ENCODE measurements at places on chromosomes 16 and 17.

DNA sequence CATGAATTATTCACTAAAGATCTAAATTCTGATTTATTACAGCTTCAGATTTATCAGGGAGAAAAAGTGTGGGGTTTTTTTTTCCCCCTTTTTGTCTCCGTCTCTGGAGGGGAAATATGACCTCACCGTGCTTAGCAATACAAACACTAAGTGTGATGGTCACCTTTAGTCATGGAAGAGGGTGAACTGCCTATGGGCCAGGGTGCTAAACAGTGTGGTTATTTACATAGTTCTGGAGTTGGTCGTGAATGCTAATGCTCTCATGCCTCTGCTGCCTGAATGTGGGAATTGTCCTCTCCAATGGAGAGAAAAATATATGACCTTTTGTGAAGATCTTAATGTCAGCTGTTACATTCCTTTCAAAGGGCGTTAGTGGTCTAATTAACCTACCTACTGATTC is 44.8 kb upstream of the MSI2 start:
- DNase-seq: no peak

DNA sequence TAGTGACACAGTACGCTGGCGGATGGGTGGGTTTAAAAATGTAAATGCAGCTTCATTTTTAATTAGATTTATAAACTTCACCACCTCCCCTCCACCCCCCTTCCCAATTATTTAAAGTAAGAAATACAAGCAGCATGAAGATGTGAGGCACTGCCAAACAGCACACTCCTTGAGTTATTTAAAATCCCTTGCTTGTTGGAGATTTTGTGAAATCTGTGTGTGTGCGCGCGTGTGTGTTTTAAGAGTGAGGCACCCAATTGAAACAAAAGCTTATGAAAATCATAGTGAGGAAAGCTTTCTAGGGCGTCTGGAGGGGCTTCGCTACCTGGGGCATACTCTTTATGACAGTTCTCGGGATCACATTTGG is 219.6 kb upstream of the IRX3 start:
- no peak for DNase-seq

GRCh38 chr17:48492401-48493298 is 38.2 kb downstream of the HOXB1 start:
- no peak for DNase-seq

DNA sequence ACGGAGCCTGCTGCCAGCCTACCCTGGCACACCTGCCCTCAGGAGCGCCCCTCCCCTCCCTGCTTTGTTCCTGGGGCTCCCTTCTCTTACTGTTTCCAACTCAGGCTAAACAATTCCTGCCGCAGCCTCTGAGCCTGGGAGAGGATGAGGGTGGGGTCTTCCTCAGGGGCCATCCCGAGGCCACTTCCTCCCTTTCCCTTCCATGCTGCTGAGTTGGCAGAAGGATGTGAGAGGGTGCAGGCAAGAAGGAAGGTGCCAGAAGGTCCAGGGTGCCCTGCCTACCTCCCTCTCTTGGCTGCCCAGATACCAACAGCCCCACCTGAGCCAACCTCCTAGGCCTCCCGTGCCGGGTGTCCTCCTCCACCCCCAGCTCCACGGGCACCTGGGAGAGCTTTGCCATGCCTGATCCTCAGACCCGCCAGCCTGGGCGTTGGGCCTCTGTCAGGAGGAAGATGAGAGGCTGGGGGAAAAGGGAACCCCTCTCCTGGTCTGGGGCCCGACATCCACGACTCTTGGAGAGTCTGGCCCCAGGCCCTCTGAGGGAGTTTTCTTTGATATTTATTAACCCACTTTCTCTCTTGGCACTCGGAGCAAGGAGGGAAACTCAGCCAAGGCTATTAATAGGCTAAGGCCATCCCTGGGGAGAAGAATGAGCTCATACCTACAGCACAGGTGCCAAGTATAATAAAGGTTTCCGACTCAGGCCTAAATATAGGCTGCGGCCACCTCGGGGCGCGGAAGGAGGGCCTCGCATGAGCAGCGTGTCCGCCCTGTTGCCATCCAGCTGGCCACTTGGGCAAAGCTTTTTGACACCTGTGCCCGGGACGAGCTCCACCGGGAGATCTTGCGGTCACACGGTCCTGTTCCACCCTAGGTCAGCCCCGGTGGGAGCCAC is 232.0 kb downstream of the ENGASE start:
- DNase-seq: no peak

GRCh38 chr17:50539762-50540559 is 7.0 kb upstream of the SPATA20 start:
- no peak for DNase-seq

DNA sequence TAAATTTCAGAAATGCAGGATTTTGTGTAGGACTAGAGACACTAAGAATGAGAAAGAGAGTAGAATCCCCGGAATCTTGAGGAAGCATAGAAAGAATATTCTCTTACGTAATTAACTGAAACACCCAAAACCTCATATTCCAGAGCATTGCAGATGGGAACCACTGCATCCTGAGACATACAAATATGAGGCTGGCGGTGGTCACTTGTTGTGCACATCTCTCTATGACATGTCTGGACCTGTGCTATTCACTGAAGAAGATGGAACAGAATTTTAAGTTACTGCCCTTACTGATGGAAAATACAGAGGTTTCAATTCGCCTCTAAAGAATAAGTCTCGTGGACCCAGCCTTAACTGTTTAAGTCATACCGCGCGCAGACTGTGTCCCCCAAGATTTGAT is 806 bp downstream of the RAD51C start:
- DNase-seq: no peak

DNA sequence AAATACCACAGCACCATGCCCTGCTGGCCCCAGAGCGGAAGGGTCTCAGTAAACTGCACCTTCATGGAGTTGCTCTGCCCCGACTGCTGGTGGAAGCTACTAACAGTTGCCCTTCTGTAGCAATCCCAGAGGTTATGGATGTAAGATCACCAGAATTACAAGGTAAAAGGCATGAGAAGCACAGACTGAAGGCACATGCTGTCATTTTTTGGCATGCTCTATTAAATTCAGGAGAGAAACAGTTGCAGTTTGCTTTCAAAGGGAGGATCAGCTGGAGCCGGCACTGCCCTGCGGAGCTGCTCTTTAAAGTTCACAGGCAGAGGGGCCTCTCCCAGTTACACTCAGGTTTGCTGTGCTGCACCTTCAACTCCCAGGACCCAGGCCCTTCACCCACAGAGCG is 19.2 kb downstream of the NPRL3 start:
- DNase-seq: no peak

GRCh38 chr16:51419768-51420167 is 268.7 kb upstream of the SALL1 start:
- no peak for DNase-seq

DNA sequence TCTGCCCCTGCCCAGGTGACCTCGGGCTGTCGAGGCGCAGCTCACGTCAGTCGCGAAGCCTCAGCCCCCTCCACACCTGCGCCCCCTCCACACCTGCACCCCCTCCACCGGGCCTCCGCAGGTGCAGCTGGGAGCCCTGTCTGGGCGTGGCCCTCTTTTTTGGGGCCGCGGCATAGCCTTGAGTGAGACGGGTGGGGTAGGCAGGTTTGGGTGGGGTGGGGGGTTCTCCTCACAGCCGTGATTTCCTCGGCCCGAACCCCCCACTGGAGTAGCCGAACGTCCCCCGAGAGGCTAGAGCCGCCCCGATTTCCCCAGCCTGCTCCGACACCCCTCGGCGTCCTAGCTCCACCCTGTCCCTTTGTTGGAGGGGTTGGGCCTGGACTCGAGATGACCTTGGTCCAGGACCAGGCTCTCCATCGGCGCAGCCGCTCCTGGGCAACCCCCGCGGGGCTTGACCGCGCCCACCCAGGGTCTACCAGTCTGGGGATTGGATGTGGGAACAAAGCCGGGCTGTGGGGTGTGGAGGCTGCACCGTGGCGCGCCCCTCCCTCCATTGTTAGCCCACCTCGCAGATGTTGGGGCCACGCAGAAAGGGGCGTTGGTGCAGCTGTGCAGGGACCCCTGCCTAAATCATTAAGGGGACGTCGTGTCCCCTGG is 626 bp downstream of the TUBB3 start:
- no peak for DNase-seq

GRCh38 chr17:74493331-74493833 is 26.9 kb downstream of the CD300A start:
- DNase-seq: no peak

DNA sequence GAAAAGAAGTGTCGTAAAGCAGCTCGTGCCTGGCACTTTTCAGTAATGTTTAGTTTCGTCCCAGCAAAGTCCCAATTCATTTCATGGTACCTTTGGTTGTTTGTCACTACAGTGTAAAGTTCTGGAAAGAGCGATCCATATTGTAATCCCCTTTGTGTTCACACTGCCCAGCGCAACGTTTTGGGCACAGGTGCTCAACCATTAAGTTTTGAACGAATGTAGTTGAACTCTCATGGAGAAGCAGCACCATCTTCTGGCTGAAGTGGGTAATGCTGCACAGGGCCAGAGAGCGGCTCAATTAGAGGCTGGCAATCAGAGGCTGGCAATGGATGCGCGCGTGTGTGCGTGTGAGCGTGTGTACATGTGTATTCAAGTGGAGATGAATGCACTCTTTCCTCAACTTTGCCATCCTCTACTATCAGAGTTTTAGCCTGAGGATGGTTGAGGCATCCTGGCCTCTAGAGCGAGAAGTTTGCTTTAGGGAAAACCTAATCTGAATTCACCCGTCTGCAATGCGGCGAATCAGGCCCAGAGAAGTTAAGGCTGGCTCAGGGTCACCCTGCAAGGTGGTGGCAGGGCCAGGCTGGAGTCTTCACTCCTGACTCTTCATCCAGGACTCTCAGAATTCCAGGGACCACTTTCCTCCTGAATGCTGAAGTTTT is 29.9 kb downstream of the DYNLL2 start:
- no peak for DNase-seq

GRCh38 chr16:78562650-78563049 is 463.2 kb downstream of the WWOX start:
- no peak for DNase-seq

DNA sequence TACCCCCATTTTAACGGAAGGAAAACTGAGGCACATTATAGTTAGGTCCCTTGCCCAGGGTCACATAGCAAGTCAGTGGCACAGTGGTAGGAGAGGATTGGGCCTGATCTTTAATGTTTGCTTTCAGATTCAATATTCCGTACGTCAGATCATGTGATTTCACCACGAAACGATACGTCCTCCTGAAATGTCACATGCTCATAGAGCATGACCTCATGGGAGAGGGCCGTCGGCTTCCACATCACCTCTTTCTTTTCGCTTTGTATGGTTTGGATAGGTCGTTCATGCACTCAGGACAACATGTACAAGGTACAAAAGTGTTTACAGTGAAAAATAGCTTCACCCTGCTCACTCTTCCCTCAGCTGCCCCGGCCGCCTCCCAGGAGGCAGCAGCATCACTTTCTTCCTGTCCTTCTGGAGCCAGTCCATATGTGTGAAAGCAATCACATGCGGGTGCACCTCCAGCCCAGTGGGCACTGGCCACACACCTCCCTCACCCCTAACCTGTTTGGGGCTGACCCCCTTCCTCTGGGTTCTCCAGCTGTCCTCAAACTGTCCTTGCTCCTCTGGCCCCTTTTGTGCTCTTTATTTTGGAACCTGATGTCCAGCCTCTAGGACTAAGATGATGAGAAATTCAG is 199.9 kb downstream of the FOXL1 start:
- no peak for DNase-seq

GRCh38 chr16:27241658-27242057 is 26.9 kb downstream of the NSMCE1 start:
- no peak for DNase-seq

GRCh38 chr17:63289931-63290330 is 156.2 kb downstream of the CYB561 start:
- DNase-seq: no peak

DNA sequence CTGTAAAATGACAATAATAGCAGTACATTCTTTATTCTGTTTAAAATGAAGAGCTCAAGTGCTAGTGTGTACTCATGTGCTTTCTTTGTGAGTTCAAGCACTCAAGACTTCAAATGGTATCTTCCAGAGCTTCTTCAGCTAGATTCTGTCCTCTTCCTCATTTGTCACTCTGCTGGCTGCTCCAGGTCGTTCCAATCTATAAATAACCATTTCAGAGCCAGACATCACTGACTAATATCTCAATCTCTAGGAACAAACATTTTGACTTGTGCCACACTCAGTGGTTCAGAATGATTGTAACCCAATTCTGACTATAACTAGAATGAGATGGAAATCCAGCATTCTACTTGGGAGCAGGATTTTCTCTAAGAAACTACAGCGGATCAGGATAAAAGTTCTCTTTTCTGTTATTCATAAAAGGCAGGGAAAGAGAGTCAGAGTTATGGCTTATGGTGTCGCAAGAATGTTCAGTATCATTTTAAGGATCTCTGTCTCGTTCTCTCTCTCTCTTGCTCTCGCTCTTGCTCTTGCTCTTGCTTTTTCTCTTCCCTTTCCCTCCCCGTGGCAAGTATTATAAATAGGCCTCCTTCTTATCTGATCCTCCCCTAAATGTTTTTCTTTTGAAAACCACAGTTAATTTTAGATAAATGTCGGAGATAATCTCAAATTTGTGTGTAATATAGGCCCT is 116.3 kb upstream of the MAF start:
- no peak for DNase-seq

DNA sequence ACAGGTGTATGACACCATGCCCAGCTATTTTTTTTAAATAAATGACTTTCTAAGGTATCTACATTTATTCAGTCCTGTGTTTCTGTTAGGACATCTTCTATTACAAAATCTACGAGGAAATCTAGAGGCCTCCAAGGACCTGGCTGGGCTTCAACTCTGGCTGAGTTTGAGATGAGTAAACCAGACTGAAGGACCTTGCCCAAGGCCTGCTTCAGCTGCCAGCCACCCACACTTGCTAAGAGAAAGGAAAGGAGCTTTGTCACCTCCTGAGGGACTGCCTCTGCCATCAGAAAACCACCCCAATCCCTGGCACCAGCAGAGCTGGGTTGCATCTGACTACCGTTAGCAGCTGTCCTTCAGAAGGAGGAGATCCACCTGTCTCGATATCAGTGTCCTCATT is 1.3 kb upstream of the MYO1D start:
- DNase-seq: no peak

- no peak for DNase-seq
Observed at GRCh38 chr17:77318491-77319210, 177.9 kb downstream of the SEC14L1 start.

GRCh38 chr17:78226759-78227454 is 4.5 kb upstream of the TMEM235 start:
- no peak for DNase-seq

GRCh38 chr16:85171759-85172454 is 59.6 kb upstream of the CIBAR2 start:
- DNase-seq: no peak

Measured in esophagus squamous epithelium (tissue), 5 donors.